ENCODE measurements at places on chromosomes 3 and 15.

DNA sequence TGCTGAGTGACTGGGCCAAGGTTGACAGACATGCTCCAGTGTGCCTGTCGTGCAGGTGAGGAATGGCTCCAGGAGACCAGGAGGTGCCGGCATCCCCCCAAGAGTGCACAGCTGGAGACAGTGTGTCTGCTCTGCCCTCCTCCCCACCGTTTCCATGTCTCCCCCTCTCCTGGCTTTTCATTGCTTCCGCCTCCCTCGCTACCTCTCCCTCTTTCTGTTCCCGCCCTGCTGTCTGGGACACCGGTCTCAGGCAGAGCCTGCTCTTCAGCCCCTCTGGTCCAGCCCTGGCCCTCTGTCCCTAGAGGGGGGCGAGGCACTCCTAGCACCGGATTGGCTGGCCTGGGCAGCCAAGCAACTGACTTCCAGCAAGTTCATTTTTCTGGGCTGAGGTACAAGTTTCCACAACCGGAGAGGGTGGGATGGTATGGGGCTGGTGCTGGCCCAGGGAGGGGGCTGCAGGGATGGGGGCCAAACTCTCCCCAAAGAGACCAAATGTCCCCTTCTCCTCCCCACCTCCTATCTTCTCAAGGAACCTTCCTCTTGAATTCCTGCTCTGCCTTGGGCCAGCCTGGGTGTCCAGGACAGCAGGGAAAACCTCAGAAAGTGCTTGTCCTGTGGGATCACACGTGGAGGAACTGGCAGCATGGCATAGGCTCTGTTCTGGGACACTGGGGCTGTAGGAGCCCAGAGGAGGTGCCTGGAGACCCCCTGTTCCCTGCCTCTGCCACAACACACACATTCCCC, 32.6 kb downstream of the PRKCD start:
- no peak for DNase-seq

- DNase-seq: no peak
Observed at GRCh38 chr3:123333401-123333800, 115.5 kb downstream of the ADCY5 start.

DNA sequence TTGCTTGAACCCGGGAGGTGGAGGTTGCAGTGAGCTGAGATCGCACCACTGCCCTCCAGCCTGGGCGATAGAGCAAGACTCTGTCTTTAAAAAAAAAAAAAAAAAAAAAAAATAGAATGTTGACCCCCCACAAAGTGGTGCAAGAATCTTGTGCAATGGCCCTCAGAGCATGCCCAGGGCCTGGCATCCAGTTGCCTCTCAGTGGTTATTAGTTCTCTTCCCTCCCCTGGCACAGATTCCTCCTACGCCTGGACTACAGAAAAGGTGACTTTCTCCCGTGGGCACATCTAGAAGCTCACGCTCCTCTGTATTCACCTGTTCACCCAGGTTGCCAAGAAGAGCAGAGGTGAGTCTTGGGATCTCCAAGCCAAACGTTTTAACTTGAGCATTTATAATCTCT, 36.7 kb downstream of the ACSBG1 start:
- DNase-seq: no peak

DNA sequence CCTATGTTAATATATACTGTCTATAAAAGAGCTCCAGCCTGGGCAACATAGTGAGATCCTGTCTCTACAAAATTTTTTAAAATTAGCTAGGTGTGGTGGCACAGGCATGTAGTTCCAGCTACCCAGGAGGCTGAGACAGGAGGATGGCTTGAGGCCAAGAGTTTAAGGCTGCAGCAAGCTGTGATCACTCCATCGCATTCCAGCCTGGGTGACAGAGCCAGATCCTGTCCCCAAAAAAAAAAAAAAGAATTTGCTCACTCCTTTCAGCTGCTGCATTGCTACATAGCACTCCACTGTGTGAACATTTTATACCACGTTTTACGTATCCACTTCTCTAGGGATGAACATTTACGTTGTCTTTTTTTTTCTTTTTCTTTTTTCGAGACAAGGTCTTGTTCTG, 6.0 kb upstream of the TSEN2 start:
- no peak for DNase-seq

DNA sequence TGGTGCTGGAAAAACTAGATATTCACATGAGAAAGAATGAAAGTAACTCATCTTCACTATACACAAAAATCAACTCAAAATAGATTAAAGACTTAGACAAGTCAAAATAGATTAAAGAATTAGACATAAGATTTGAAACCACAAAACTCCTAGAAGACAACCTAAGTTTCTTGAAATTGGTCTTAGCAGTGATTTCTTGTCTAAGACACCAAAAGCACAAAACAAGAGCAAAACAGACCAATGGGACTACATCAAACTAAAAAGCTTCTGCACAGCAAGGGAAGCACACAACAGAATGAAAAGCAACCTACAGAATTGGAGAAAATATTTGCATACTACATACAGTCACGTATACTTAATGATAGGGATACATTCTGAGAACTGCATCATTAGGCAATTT, 6.5 kb upstream of the VPS39 start:
- DNase-seq: no peak

GRCh38 chr3:129346695-129347457, 68.2 kb downstream of the HMCES start:
- DNase-seq: no peak

- DNase-seq: no peak
Observed at GRCh38 chr3:37943126-37943525, 47.5 kb upstream of the VILL start.

- no peak for DNase-seq
Observed at GRCh38 chr3:188097791-188098190, 56.2 kb upstream of the LPP start.

GRCh38 chr3:105513042-105513441, 146.3 kb downstream of the ALCAM start:
- no peak for DNase-seq

DNA sequence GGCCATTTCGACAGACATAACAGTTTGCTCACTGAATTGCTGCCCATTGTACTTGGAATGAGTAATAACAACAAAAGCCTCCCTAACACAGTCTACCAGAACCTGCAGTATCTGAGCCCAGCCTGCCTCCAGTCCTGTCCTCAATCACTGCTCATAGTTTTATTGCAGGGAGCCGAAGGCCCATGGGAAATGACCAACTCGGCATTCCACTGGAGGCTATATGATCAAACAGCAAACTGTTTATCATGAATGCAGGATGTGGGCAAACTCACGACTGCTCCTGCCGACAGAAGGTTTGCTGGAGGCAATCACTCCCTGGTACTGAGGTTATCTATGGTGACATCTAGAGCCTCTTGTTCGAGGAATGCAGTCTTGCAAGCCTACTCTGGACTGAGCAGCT, 46.3 kb downstream of the LSM3 start:
- DNase-seq: no peak

DNA sequence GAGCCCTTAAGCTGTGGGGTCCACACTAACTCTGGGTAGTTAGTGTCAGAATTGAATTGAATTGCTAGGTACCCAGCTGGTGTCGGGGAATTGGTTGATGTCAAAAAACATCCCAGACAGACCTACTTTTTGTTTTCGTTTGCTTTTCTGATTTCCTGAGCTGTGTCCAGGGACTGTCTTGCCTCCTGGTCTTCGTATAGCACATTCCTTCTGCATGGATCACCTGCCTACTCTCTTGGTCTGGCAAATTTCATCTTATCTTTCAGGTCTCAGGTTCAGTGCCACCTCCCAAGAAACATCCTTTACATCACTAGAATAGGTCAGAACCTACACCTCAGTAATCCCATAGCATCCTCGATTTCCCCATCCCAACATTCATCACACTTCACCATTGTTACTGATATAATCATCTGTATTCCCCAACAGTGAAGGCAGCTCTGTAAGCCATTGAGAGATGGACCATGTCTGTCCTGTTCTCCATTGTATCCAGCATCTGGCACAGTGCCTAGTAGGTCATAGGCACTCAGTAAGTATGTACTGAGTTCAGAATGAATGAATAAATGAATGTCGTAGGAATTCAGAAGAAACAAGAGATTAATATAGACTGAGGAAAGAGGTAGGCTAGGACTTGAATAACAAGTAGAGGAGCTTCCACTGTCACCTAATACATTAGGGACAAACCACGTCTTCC, 81.2 kb downstream of the ANP32A start:
- DNase-seq: no peak

DNA sequence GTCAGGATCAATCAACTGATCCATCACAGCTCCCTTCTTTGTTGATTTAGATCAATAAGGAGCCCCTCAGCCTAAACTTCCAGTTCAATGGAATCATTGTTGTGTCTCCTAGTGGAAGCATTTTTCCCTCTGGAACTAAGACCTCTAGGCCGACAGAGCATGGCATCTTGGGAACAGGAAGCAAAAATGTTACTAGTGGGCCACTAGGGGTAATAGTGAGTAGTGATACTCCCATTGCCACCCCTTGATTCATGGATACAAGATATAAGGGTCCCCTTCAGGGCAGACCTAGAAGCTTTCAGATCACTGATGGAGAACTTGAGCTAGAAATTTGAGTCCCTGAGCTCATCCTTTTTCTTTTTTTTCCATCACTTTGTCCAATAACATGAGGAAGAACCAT, 40.4 kb upstream of the AZI2 start:
- DNase-seq: no peak

DNA sequence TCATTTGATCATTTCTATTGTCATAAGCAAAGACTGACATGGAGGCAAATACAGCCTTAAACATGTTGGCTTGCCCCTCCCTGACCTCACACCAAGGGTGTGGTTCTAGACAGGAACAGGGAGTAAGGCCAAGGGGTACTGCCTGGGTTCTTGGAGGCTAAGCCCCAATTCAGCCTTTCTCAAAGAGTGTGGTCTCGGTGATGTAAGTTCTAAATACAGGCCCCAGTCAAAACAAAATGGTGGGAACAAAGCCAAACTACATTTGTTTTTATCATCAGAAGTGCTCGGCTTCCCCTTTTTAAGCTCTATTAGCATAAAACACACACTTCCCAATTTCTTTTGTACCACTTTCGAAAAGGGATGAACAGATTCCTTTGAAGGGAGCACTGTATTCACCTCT, 129.5 kb downstream of the ATP8B4 start:
- no peak for DNase-seq

GRCh38 chr3:97970956-97971620, 1.1 kb downstream of the RIOX2 start:
- DNase-seq: no peak

DNA sequence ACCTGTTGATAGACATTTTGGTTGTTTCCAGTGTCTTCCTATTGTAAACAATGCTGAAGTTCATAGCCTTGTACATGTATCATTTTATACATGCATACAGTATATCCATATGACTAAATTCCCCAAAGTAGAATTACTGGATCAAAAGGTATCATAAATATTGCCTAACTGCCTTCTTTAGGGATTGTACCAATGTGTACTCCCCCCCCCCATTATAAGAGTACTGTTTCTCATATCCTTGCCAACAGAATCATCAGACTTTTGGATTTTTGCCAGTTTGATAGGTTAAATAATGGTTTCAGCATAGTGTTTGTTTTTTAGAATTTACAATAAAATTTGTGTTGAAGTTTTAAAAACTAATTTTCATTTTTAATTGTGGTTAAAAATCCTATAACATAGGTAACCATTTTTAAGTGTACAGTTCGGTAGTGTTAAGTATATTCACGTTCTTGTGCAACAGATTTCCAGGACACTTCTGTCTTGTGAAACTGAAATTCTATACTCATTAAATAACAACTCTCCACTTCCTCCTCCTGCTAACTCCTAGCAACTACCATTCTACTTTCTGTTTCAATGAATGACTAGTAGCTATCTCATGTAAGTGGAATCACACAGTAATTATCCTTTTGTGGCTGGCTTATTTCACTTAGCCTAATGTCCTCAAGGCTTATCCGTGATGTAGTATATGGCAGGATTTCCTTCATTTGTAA, 30.8 kb upstream of the MAP3K13 start:
- no peak for DNase-seq

DNA sequence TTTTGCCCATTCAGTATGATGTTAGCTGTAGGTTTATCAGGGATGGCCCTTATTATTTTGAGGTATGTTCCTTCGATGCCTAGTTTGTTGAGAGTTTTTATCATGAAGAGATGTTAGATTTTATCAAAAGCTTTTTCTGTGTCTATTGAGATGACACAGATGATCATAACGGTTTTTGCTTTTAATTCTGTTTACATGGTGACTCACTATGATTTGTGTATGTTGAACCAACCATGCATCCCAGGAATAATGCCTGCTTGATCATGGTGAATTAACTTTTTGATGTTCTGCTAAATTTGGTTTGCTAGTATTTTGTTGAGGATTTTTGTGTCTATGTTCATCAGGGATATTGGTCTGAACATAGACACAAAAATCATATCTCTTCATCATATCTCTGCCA, 8.3 kb downstream of the GPR156 start:
- DNase-seq: no peak

GRCh38 chr15:68957696-68958095, 27.4 kb downstream of the SPESP1 start:
- no peak for DNase-seq
